ENCODE measurements at places on chromosomes 4 and X. TPM values are rescaled to one million over a fixed set of nuclear protein-coding genes. Genes with fewer than 3 reads are reported as not detected.

Gene MORF4L2
- 427 TPM for total RNA-seq

Gene GPR50
- not detected for total RNA-seq

Gene HSFX2
- total RNA-seq: not detected

DNA sequence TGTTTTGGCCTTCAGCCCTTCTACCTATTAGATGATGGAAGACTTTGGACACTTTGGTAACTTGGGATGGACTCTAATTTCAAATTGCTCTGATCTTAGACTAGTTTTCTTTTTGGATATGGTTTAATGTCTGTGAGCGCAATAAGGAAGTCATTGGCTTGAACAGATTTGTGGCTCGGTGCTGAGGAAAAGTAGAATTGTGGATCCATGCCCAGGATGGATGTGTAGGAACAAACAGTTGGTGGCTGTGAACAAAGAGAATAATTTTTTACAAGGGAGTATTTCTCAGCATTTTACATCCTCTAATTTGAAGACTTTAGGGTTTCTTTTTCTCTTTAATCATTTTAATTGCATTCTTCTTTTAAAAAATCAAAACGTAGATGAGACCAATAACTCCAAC, 327.1 kb downstream of the GLUD2 start:
- no peak for DNase-seq

- peak; percentile 22 for DNase-seq
Measured at GRCh38 chr4:118732591-118733330, 47.6 kb downstream of the METTL14 start.

DNA sequence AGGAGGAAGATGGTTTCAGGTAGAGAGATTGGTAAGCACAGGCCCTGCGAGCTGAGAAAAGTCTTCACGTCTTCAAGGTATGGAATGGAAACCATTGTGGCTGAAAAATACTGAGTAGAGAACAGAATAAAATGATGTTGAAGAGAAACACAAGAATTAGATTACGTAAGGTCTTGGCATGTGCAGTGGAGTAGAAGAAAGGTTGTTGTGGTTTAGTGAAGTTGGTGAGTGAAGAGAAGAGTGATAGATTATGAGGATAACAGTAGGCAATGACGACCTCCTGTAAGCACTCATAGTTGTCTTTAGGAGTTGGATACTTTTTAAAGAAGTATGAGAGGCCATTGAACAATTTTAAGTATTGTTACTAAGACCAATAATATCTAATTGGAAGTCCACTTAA, 642.6 kb downstream of the PCDH7 start:
- no peak for DNase-seq

Data from A172 (cell line).